ENCODE measurements at places on chromosomes 12 and 14. TPM values are rescaled to one million over a fixed set of nuclear protein-coding genes. Genes with fewer than 3 reads are reported as not detected.
A peak's percentile ranks its signal among the peaks of the same experiment; 100 is the strongest.

Gene PGF
- 9.4 TPM for total RNA-seq

Gene AMDHD1
- total RNA-seq, result 0.38 TPM

Gene SRRM4
- total RNA-seq, result 0.59 TPM

Gene ABCB9
- total RNA-seq, result 7.2 TPM

Gene POTEG
- not detected for total RNA-seq

Gene TTC6
- total RNA-seq, result 0.13 TPM

Gene GPRC5D
- not detected for total RNA-seq

Gene REC8
- total RNA-seq, result 5.7 TPM

Gene RXYLT1
- total RNA-seq, result 22.5 TPM

Gene EPYC
- not detected for total RNA-seq

Gene SUSD6
- total RNA-seq, result 26.9 TPM

Gene FGF6
- total RNA-seq, result not detected

Gene MYRFL
- total RNA-seq, result 0.32 TPM

Gene TOMM20L
- not detected for total RNA-seq

DNA sequence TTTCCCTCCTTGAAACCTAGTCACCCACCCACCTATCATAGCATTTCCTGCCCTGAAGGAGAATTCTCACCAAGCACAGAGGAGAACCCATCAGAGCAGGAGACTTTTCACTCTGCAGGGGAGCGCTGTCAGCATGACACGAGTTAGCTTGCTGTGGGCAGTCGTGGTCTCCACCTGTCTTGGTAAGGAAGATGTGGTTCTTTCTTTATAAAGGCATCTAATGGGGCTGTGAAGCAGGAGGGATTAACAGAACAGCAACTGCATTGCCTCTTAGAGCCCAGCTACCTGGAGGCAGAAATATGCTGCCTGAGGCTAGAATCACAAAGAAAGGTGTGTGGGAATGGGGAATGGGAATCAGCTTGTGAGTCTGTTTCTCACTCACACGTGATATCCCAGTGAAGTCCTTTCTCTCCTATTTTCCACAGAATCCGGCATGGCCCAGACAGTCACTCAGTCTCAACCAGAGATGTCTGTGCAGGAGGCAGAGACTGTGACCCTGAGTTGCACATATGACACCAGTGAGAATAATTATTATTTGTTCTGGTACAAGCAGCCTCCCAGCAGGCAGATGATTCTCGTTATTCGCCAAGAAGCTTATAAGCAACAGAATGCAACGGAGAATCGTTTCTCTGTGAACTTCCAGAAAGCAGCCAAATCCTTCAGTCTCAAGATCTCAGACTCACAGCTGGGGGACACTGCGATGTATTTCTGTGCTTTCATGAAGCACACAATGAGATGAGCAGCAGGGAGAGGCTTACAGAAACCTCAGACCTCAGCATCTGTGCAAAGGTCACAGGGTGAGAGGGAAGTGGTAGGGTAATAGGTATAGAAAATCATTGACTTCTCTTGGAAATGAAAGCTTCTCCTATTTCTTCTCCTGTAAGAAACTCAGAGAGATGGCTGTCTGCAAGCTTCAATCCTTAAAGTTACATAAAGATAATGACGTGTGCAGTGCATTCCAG lies 316.9 kb downstream of the DAD1 start:
- DNase-seq, result no peak

GRCh38 chr14:21537090-21537424 lies 10.9 kb upstream of the SALL2 start:
- DNase-seq, result no peak

- peak; percentile 93 for DNase-seq
These were observed 20.4 kb downstream of the NINJ2 start for GRCh38 chr12:642633-643474.

- DNase-seq, result no peak
These were observed 846.8 kb downstream of the NRXN3 start for GRCh38 chr14:79016828-79017505.

DNA sequence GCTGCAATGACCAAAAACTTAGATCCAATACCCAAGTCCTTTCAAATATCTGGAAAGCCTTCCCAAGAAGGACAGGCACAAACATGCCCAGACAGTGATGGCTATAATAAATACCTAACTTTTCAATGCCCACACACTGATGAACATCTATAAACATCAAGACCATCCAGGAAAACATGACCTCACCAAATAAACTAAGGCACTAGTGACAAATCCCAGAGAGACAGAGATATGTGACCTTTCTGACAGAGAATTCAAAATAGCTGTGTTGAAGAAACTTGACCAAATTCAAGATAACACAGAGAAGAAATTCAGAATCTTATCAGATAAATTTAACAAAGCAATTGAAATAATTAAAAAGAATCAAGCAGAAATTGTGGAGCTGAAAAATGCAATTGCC lies 38.7 kb upstream of the INSM2 start:
- DNase-seq, result no peak

GRCh38 chr12:54945082-54945481 lies 39.5 kb downstream of the TESPA1 start:
- DNase-seq, result no peak

DNA sequence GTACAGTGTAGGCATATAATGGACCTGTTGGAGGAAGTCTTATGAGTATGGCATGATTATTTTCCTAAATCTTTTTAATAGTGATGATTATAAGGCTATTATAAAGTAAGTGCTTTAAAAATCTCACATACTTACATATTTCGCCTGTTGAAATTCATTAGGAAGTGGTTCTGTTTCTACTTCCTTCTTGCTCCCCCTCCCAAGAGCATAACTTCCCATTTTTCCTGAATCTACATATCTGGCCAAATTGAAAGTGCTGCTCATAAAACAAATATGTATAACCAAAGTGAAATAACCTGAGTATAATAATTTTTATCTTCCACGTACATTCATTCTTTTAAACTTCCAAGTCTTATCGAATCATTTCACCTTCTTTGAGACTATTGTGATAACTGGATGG lies 455.6 kb upstream of the SEL1L start:
- DNase-seq, result no peak

DNA sequence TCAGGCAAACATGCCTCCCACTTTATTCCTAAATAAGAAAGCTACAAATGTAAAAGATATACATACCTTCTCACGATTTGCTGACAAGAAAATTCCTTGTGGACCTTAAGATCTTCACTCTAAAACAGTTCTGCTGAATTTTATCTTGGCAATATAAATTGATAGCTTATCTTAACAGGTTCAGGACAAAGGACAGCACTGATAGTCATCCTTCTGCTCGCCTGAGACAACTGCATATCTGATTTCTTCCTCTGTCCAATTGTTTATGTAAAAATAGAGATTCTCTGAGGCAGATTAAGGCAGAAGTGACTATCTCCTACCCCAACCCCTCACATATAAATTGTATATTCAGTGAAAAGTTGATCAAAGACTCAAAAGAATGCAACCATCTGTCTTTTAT lies 44.9 kb downstream of the CAPZA3 start:
- DNase-seq, result no peak

DNA sequence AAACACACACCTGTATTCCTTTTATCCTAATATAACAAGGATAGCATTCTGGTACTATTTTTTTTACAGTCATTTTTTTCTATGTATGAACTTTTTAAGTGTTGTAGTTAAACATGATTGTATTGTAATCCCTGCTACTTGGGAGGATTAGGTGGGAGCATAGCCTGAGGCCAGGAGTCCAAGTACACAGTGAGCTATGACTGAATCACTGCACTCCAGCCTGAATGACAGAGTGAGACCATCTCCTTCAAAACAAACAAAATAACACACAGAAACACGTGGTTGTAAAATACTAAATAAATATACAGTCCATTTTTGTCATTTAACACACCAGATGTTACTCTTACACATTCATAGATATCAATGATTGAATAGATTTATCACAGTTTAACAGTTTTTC lies 56.9 kb downstream of the MAP4K5 start:
- DNase-seq, result no peak

DNA sequence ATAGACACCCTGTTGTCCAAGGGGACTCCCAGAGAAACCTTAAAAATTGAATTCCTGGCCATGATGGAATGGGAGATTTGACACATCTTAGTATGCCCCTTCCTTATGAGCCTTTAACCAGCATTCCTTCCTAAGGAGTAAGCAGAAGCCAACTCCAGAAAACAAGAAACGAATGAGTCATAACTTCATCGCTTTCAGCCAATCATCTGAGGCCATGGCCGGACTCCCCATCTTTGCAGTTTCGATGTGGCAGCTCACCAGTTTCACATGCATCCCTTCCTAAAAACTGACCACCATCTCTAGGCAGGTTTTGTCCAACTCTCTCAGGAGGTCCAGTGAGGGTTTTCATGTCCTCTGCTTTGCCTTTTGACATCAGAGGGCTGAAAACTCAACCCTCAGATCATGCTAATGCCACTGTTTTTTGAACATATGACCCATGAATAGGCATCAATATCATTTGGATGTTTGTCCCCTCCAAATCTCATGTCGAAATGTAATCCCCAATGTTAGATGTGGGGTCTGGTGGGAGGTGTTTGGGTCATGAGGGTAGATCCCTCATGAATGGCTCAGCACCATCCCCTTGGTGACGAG lies 19.9 kb downstream of the DAAM1 start:
- DNase-seq, result no peak

- DNase-seq, result no peak
These were observed 279.9 kb downstream of the RPS29 start for GRCh38 chr14:49306152-49306751.

- DNase-seq, result no peak
These were observed 841.1 kb downstream of the NRXN3 start for GRCh38 chr14:79011091-79011919.

DNA sequence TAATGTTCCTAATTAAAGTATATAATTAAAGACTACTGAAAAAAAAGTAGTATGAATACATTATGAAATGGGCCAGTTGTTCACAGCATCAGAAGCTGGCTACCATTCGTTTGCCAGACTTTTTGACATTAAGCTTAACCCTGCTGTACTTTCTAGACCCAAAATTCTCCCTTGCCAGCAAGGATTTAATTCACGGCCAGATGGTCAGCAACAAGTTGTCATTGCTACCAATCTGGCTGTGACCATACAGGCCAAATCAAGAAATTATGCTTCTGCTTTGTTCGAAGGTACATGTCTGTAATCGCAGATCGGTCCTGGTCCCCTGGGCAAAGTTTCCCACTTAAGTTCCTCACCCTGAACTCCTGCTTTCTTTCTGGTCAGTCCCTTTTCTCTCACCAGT lies 217.7 kb upstream of the ATXN7L3B start:
- DNase-seq, result no peak

DNA sequence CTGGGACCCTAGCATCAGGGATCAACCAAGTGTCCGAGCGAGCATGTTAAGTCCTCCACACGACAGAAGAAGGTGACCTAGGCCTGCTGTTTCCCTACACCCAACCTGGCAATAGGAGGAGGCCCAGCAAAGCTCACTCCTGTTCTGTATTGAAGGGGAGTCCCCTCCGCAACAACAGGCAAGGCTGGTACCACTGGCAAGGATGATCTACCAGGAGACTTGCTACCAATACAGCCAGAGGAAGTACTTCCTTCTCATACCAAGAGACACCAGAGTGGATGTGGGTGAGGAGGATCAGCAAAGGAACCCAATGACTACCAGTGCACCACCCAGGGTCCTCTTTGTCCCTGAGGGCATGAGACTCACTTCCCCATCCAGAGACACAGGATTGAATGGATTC lies 4.9 kb downstream of the KLRC1 start:
- DNase-seq, result no peak

DNA sequence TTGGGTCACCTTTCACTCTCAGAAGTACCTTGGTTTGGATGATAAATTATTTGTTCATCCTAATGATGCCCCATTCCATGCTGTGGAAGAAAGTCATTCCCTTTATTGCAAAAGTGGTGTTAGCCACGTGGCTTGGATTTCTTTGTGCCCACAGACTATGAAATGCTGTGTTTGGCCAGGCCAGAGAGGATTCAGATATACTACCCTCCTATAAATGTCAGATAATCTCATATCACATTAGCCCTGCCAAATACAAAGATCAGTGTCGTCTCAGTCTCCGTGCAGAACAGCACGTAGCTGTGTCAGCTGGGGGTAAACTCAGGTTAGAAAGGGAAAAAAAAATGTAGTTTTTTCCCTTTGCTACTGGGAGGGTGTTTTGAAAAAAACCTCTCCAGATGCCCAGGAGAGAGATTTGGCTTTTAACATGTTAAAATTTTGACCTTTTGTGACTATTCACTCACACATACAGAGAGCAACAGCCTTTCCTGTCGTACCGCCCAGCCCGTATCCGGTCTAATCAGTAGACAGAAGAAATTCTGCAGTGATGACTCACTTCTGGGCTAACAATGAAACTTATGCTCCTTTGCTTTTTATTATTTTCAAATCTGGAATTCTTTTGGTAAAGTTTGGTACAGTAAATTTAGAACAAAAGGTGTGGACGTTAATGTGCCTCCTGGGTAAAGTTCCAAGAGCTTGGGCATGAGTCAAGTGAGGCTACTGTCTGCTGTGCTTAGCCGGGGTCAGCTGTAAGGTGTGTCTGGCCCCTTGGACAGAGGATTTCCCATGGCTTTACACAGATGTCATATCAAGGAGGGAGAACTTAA lies 8.5 kb upstream of the PTPRB start:
- DNase-seq, result no peak

DNA sequence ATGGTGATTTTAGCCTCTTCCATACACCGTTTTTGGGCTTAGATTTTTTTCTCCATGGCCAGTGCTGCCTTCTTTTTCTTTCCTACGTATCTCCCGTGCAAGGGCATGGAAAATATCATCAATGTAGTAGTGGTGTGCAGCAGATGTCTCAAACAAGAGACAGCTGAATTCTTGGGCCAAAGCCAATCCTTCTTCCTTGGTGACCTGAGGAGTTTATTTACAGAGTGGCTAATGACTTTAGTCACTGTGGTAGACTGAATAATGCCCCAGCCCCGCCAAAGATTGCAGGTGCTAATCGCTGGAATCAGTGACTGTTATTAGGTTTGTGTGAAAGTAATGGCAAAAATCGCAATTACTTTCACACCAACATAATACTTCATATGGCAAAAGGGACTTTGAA lies 235.5 kb upstream of the NOS1 start:
- no peak for DNase-seq

- no peak for DNase-seq
These were observed 253.9 kb downstream of the LRFN5 start for GRCh38 chr14:41860586-41860985.

- DNase-seq, result no peak
These were observed 332.0 kb downstream of the CACNA1C start for GRCh38 chr12:2384533-2385351.

DNA sequence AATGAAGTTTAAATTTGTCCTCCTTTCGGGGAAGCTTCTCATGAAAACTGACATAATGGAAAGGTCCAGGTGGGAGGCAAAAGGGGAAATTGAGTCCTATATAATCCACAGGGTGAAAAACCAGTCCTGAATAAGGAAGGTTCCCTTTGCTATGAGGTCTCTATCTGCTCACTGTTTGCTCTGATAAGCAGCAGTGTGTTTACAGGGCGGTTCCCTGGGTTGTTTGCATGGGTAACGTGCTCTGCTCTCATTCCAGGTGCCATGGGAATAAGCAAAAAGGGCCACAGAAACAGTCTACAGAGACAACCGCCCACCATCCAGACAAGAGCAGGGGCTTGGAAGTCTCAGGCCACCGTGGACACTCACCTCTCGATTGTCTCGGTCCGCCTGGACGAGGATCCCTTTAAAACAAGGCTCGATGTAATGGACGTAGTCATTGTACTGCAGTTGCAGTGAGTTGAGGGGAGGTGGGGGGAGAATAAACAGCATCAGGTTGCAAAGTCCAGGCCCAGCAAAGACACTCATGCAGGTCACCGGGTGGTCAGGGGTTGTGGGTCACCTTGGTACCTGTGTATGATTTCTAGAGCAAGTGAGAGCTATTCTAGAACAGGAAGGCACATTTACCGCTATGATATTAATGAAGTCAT lies 32.7 kb downstream of the CACNA2D4 start:
- DNase-seq, result no peak

GRCh38 chr12:107779077-107779831 lies 4.8 kb downstream of the ASCL4 start:
- no peak for DNase-seq

GRCh38 chr14:50814161-50814560 lies 16.8 kb downstream of the NIN start:
- no peak for DNase-seq

Data from cardiac septum (tissue), 1 donor.